ENCODE measurements at places on chromosomes 7 and 10.
A peak's percentile ranks its signal among the peaks of the same experiment; 100 is the strongest.

- no peak for DNase-seq
Observed at GRCh38 chr7:1271656-1272055, 39.0 kb downstream of the UNCX start.

DNA sequence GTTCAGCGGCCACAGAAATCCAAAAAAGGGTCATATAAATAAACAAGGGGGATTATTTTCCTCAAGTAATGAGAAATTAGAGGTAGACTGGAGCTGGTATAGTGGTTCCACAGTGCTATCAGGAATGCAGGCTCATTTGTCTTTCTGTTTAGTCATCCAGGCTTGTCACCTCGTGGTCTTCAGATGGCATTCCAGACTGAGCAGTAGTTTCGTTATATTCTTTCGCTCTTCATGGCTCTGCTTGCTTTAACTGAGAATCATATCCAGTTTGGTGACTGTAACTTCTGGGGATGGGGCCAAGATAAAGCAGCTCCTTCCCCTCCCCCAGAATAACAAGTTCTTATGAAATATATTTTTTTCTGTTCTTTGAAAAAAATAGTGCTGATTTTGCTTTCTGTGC lies 9.5 kb downstream of the ANKIB1 start:
- DNase-seq, result peak; percentile 97

GRCh38 chr10:126659750-126660149 lies 10.7 kb downstream of the C10orf90 start:
- peak; percentile 9 for DNase-seq

DNA sequence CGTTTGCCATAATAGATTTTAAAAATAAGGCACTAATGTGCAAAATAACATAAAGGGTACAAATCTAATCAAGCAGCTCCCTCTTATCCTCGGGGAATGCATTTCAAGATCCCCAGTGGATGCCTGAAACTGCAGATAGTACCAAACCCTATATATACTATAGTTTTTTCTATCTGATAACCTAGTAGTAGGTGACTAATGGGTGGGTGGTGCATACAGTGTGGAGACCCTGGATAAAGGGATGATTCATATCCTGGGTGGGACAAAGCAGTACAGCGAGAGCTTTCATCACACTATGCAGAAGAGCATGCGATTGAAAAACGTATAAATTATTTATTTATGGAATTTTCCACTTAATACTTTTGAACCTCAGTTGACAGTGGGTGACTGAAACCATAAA lies 464.5 kb downstream of the GRID1 start:
- DNase-seq, result no peak

GRCh38 chr10:69496352-69497230 lies 45.3 kb downstream of the TSPAN15 start:
- DNase-seq, result no peak

- no peak for DNase-seq
Observed at GRCh38 chr10:3006093-3006492, 61.3 kb upstream of the PFKP start.

DNA sequence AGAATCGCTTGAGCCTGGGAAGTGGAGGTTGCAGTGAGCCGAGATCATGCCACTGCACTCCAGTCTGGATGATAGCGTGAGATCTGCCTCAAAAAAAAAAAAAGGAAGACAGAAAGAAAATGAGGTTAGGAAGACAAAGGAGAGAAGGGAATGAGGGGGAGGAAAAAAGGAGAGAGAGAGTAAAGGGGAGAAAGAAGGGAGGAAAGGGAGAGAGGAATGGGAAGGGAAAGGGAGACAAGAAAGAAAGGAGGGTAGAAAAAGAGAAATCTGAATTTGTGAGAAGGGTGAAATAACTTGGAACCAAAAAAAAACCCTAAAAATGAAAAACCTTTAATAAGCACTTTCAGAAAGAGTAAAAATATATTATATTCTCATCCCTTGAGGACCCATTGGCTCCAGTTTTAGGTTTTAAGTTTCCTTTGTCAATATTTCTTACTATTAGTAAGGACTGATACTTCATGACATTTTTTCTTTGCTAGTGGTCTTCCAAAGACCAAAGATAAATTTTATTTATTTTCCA lies 54.9 kb downstream of the POT1 start:
- DNase-seq, result no peak

DNA sequence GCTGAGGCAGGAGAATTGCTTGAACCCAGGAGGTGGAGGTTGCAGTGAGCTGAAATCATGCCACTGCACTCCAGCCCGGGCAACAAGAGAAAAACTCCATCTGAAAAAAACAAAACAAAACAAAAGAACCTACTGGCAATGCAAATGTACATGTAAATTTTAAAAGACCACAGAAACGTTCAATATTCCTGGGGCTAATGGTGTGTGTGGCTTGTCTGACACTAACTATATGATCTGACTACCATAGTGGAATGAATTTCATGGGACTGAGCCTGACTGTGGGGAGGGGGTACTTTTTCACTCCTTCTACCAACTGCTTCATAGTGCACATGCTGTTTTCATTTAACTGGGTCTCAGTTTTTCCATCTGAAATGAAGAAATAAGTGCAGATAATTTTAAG lies 69.6 kb downstream of the ITPRID1 start:
- DNase-seq, result no peak

Data from fibroblast of skin of right biceps (primary cell).